H1 (cell line): ENCODE measurements at places on chromosomes 2 and 18. TPM values are rescaled to one million over a fixed set of nuclear protein-coding genes. Genes with fewer than 3 reads are reported as not detected.

The DSG3 gene
- 0.06 and 0.07 TPM in 2 replicates for total RNA-seq

DNA sequence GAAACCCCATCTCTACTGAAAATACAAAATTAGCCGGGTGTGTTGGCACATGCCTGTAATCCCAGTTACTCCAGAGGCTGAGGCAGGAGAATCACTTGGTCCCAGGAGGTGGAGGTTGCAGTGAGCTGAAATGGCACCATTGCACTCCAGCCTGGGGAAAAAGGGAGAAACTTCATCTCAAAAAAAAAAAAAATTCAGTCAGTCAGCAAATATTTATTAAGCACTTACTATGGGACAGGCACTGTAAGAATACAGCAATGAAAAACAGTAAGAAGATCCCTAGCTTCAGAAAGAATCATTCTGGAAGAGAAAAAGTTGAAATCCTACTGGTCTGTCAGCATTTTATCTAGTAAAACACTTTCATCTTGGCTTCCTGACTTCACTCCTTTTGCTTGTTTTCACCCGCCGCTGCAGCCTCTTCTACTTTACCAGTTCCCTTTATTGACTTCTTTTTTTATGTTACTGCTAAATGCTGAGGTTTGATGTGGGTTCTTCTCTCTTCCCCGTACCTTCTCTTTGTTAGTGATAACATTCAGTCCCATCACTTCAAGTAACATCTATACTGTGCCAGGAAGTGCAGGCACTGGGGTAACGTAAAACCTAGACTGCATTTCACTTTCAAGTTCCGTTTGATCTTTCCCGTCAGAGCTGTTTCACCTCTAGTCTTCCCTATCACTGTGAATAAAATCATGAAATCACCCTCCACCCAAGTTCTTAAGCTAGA is 10.8 kb upstream of the TAF4B start:
- no peaks in the 10 kb centered on the region for H3K4me1 ChIP-seq
- no peaks in the 10 kb centered on the region for H3K36me3 ChIP-seq

The MAIP1 gene
- total RNA-seq: 28.5 and 32.0 TPM in 2 replicates

GRCh38 chr2:118889995-118890394 is 42.5 kb upstream of the EN1 start:
- no peak for DNase-seq
- no peak overlapping the region for H3K4me3 ChIP-seq
- H3K27me3 ChIP-seq: no peaks in the 10 kb centered on the region

The HOXD10 gene
- total RNA-seq: not detected in 2 replicates

The CRYGC gene
- not detected in 2 replicates for total RNA-seq

DNA sequence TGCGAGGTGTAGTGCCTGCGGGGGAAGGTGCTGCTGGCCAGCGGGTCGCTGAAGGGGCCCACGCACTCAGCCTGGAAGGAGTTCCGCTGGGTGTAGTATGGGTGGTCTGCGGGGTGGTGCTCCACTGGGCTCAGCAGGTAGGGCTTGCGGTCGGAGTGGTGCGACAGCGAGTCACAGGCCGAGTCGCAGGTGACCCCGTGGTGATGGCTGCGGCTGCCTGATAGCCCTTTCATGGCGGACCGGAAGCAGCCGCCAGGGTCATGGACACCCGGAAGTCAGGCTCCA is 429.8 kb downstream of the TGIF1 start:
- peaks cover 10% of the 10 kb centered on the region; the same call in 1 of the 2 replicates for H3K36me3 ChIP-seq
- 0 out of 2 replicates have a peak, but pooled peaks cover 2% of the 10 kb centered on the region for H3K4me1 ChIP-seq
- DNase-seq: no peak
- no peak overlapping the region for H3K4me3 ChIP-seq

DNA sequence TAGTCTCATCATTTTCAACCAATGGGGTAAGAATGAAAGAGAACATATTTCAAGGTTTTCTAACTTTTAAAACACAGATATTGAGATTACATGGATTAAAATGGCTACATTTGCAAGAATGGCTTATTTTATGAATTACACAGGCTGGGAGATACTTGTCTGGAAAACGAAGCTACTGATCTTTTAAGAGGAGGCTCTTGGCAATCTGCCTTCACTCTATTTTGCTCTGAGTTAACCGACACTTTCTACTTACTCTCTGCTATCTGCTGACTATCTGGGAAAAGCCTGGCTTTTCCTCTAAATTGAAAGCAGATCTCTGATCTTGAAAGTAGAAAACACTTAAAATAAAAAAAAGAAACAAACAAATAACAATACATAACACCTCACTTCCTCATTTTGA is 325.4 kb upstream of the LINC00305 start:
- H3K4me3 ChIP-seq: no peak overlapping the region
- no peak for DNase-seq
- H3K36me3 ChIP-seq: no peaks in the 10 kb centered on the region
- no peaks in the 10 kb centered on the region for H3K27me3 ChIP-seq
- H3K27ac ChIP-seq: no peak overlapping the region

DNA sequence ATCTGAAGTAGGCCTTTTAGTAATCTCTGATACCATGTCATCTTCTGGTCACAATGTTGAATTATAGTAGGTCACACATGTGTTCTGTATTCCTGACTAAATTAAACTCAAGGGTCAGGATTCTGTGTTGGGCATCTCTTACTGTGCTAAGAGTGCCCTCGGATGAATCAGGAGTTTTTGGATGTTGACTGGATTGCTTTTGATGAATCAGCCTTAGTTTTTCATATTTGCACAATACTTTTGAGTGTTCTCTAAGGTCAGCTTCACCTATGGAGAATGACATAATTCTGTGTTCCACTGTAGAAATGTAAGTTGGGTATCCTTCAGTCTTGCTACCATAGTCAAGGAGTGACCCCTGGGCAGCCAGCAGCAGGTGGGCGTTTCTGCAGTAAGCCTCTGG is 190.1 kb downstream of the PTPRM start:
- H3K27me3 ChIP-seq: no peaks in the 10 kb centered on the region
- H3K27ac ChIP-seq: no peak overlapping the region
- no peak for DNase-seq
- no peaks in the 10 kb centered on the region; the same call in 1 of the 2 replicates for H3K4me1 ChIP-seq
- no peak overlapping the region for H3K4me3 ChIP-seq
- H3K36me3 ChIP-seq: no peaks in the 10 kb centered on the region

DNA sequence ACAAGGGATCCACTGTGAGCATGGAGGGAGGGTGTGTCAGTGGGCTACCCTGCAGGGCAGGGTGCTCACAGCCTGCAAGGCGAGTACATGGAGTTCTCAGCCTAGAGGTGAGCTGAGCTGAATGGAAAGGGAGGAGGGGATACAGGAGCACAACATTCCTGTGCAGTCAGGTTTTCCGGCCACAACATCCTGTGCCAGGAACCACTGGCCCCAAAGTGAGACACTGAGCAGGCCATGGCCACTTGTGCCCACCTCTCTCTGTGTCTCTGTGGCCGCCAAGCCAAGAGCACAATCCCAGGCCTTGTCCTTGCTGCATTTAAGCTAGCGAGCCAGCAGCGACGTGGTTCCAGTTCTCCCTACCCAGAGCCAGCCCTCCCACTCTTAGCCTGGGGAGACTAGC is 6.1 kb downstream of the DOK1 start:
- DNase-seq: no peak
- H3K4me3 ChIP-seq: no peak overlapping the region
- peaks cover 5% of the 10 kb centered on the region for H3K4me1 ChIP-seq
- peaks cover 19% of the 10 kb centered on the region for H3K27me3 ChIP-seq
- H3K36me3 ChIP-seq: no peaks in the 10 kb centered on the region; the same call in 1 of the 2 replicates

The ANKRD29 gene
- total RNA-seq: 6.3 and 7.3 TPM in 2 replicates
